ENCODE measurements at places on chromosomes 6 and 20.

DNA sequence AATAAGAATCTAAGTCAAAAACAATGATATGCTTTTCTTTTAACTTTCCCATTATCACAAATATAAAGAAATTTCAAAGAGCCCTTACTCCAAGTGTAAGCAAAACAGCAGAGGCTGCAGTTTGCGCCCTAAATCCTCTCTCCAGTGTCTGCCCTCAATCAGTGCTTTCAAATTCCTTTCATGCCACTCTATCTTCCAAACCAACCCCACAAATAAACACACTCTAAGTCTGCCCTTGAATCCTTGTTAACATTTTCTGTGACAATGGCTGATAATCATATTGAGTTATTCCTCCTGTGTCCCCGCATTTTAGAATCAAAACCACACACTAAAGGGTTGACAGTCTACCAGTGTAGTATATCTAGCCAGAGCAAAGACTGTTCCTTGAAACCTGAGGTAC, 317.9 kb upstream of the MARCKS start:
- no peak for DNase-seq

GRCh38 chr6:50381099-50381415, 331.3 kb upstream of the DEFB112 start:
- DNase-seq = no peak

- DNase-seq = peak; percentile 83
These were observed 205.2 kb downstream of the FARS2 start for GRCh38 chr6:5466281-5467136.

- DNase-seq = no peak
These were observed 11.5 kb downstream of the IRF4 start for GRCh38 chr6:402901-403658.

DNA sequence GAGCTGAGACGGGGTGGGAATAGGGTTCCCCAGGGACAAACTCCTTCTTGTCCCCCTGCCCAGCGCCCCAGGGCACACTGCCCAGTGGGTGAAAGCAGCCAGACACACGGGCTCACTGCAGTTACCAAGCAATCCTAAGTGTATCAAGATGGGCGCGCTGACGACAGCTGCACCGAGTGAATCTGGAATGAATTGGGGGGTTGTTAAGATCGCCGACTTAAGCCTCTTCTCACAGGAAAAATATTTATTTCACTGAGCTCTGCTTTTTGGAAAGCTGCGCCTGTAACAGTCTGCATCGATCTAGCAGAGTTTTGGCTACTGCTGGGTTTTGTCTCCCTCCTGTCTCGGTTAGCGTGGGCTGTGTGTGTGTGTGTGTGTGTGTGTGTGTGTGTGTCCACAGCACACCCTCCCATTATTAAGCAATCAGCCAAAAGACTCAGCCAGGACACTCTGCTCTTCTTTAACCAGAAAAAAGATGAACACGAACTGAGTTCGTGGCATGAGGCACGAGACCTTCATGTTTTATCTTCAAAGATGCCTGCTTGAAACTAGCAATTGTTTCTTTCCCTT, 35.9 kb downstream of the RIPOR3 start:
- DNase-seq = no peak

Measured in kidney capillary endothelial cell (primary cell).